ENCODE measurements at places on chromosomes 16 and 17. TPM values are rescaled to one million over a fixed set of nuclear protein-coding genes. Genes with fewer than 3 reads are reported as not detected.
A peak's percentile ranks its signal among the peaks of the same experiment; 100 is the strongest.

- H3K4me1 ChIP-seq: no peaks in the 10 kb centered on the region
- no peak for DNase-seq
- no peaks in the 10 kb centered on the region for H3K36me3 ChIP-seq
- H3K27ac ChIP-seq: no peak overlapping the region
- H3K27me3 ChIP-seq: no peaks in the 10 kb centered on the region
Measured at GRCh38 chr17:49557312-49558024, 18.2 kb upstream of the NXPH3 start.

DNA sequence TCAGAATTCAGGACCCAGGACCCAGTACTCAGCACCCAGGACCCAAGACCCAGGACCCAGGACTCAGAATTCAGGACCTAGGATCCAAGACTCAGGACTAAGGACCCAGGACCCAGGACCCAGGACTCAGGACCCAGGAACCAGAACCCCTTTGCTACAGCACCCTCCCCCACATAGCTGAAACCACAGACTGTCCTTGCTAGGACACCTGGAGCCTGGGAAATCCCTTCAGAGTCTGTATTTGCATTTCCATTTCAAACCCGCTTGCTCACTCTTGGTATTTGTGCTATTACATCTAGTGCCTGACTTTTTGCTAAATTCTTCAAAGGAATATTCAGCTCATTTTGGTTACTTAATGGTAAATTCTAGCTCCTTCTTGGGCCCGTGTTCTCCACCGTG lies 275.8 kb upstream of the MAF start:
- no peaks in the 10 kb centered on the region for H3K27me3 ChIP-seq
- no peak for DNase-seq
- no peak overlapping the region for H3K27ac ChIP-seq
- H3K36me3 ChIP-seq: no peaks in the 10 kb centered on the region
- no peak overlapping the region for H3K4me3 ChIP-seq

DNA sequence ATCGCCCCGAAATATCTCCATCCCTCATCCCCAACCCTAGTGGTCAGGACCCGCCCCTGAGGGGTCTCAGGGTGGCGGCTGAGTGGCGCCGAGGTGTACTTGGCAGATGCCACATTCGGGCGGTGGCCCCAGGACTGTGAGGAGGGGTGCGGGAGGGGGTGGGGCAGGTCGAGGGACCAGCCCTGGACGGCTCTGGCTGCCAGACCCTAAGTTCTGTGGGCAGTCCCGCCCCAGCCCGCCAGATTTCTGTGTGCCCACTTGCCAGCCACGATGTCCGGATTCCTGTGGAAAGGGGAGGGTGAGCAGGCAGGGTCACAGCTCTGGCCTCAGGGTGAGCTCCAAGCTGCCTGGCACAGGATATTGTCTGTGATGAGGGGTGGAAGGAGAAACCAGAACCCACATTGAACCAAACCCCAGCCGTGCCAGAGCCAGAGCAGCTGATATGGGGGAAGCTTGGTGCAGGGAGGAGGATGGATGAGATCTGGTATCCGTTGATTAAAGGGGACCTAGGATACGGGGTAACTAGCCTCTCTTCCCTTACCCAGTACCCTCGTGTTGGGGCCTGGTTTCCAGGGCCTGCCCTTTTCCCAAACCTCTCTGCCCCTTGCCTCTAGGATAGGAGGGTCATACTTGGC lies 1.1 kb upstream of the CHAD start:
- H3K27me3 ChIP-seq: no peaks in the 10 kb centered on the region
- no peak overlapping the region for H3K27ac ChIP-seq
- H3K4me1 ChIP-seq: peaks cover 22% of the 10 kb centered on the region
- H3K4me3 ChIP-seq: no peak overlapping the region

Gene SOST
- total RNA-seq: not detected

DNA sequence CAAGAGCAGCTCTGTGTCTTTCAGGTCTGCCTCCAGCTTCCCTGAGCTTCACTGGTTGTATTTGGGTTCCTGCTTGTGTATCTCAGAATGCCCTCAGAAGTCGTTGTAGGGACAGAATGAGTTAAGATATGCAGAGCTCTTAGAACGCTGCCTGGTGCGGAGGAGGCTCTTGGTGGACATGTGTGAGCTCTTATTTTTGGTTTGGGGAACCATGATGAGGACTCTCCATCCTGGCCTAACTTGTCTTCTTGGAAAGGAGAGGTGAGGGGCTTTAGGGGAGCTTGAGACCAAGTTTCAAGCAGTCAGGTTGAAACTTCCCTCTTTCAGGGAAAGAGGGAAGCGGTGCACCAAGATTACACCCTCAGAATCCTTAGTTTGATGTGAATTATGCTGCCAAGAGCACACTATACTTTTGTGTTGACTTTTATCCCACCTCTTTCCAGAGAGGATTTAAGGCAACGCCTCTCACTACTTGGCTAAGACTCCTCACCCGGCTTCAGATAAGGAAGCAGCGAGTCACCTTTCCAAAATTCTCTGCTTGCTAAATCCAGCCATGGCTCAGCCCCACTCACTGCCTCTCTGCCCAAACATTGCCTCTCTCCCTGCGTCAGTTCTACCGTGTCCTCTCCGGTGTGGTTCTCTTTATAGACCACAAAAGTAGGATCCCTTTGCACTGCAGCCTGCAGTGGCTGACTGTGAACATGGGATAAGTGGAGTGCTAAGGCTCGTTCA lies 12.7 kb downstream of the CDK5RAP3 start:
- no peak overlapping the region for H3K27ac ChIP-seq
- no peak overlapping the region for H3K4me3 ChIP-seq
- no peaks in the 10 kb centered on the region for H3K36me3 ChIP-seq
- no peaks in the 10 kb centered on the region for H3K27me3 ChIP-seq

DNA sequence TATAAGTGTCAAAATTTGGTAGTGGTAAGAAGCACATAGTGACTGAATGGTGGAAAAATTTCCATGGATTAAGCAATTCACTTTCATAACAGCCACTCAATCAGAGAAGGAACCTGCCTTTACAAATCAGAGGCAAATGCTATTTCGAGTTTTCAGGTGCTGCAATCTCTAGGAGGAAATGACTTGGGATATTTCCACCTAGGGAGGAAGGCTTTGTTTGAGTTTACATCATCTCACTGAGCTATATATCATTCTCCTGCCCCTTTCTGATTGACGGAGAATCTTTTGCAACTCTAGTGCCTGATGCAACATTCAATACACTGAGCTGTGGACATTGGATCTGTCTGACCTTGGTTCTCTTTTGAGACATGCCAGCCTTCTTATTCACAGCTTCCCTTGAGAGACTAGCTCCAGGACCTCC lies 26.3 kb downstream of the MARCHF10 start:
- no peak for DNase-seq
- no peaks in the 10 kb centered on the region for H3K36me3 ChIP-seq
- no peak overlapping the region for H3K27ac ChIP-seq
- H3K4me1 ChIP-seq: no peaks in the 10 kb centered on the region
- no peak overlapping the region for H3K4me3 ChIP-seq
- no peaks in the 10 kb centered on the region for H3K27me3 ChIP-seq

Gene CRYM
- not detected for total RNA-seq

- H3K36me3 ChIP-seq: no peaks in the 10 kb centered on the region
- peak; percentile 87 for DNase-seq
- H3K4me3 ChIP-seq: peak overlapping the region; percentile 58
- H3K27me3 ChIP-seq: no peaks in the 10 kb centered on the region
Measured at GRCh38 chr17:7922845-7923628, 6.6 kb downstream of the KCNAB3 start.

All from adrenal gland (tissue), 19 donors.